ENCODE measurements at places on chromosomes 13 and 19.

DNA sequence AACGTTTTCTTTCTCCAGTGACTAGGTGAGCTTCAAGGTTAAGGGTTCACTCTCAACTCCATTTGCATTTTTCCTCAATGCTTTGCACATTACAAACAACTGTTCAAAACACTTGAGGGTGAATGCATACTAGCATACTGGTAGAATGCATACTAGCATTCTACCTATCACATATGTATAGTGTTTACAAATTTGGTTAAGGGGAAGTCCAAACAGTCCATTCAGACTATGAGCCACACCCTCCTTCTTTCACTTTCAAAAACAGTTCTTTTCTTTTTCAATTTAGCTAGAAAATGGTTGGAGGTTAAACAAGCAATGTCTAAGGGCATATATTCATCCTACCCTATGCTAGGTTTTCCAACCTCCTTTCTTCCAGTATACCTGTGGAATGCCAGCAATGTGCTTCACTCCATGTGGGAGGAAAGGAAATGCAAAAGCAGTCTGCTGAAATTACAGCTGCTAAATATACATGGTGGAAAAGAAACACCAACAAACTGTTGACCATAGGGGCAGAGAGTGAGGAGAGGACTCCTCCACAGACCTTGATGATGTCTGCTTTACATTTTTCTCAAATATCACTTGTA is 102.6 kb downstream of the DOCK9 start:
- DNase-seq: no peak

- no peak for DNase-seq
Observed at GRCh38 chr19:42316223-42317211, 3.4 kb downstream of the TMEM145 start.

GRCh38 chr13:46101484-46102254 is 3.2 kb downstream of the CPB2 start:
- no peak for DNase-seq

- DNase-seq: no peak
Observed at GRCh38 chr13:51397262-51397941, 55.4 kb downstream of the INTS6 start.

DNA sequence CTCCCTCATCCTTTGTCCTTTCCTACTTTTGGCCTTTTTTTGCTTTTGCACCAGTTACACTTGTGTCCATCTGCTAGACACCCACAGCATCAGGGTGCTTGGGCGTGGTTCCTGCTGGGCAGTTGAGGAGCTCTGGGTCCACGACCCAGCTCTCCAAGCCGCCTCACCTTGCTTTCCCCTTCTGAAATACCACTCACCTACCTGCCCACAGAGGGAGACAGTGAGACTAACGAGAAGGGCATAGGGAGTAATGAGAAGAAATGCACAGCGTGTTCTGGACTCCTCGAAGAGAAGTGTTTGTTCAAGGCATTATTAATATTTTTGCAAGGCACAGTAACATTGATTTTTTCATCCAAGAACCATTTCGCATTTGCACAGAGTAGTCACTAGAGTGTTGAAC is 92.9 kb downstream of the DNAJC15 start:
- no peak for DNase-seq

GRCh38 chr19:44585371-44586133 is 27.8 kb upstream of the IGSF23 start:
- no peak for DNase-seq

GRCh38 chr13:48188131-48188530 is 44.9 kb upstream of the ITM2B start:
- no peak for DNase-seq

- peak; percentile 80 for DNase-seq
Observed at GRCh38 chr19:35135389-35135909, 590 bp upstream of the LGI4 start.

GRCh38 chr19:29873024-29873800 is 61.4 kb downstream of the CCNE1 start:
- DNase-seq: peak; percentile 78

GRCh38 chr19:38028913-38029510 is 122.0 kb downstream of the SIPA1L3 start:
- DNase-seq: no peak

DNA sequence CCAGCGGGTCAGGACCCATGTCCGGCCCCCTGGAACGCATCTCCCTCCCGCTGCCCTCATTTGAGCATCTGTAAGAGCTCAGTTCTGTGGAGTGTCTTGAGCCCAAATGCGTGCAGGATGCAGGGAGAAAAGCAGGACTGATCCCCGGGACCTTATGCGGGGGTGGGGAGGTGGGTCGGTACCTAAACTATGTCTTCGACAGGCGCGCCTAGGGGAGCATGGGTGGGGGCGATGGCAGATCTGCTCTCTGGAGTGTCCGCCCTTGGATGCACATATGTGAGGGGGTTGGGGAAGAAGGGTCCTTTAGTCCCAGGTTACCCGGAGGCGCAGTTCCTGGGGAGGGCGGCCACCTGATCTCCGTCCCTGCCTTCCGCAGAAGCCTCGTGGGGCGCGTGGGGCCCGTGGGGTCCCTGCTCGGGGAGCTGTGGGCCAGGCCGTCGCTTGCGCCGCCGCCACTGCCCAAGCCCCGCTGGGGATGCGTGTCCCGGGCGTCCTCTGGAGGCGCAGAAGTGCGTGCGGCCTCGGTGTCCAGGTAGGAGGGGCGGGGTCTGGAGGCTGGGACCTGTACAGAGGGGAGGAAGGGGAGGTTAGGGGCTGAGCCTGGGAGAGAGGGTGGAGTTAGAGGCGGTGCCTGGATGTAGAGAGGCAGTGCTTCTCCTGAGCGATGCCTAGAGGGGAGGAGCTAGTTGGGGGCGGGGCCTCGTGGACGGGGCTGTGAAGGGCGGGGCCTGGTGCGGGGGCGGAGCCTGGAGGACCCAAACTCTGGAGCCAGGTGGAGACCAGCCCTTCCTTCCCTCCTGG is 2.9 kb downstream of the CILP2 start:
- no peak for DNase-seq

DNA sequence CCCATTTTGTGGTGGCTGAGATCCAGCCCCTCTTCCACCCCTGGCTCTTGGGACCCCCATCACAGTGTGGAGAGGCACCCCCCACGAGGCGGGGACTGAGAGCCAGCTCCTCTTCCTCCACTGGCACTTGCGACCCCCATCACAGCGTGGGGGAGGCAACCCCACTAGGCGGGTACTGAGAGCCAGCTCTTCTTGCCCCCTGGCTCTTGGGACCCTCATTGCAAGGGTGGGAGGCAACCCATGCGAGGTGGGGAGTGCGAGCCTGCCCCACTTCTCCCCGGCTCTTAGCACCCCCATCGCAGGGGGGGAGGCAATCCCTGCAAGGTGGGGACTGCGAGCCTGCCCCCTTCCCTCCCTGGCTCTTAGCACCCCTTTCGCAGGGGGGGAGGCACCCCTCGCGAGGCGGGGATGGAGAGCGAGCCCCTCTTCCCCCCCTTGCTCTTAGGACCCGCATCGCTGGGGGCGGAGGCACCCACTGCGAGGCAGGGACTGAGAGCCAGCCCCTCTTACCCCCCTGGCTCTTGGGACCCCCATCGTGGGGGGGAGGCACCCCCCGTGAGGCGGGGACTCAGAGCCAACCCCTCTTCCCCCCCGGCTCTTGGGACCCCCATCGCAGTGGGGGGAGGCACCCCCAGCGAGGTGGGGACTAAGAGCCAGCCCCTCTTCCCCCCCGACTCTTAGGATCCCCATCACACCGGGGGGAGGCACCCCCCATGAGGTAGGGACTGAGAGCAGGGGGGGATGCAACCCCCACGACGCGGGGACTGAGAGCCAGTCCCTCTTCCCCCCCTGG is 364.6 kb upstream of the SPRY2 start:
- no peak for DNase-seq

GRCh38 chr19:1970003-1970805 is 29.2 kb downstream of the CSNK1G2 start:
- peak; percentile 63 for DNase-seq

- peak; percentile 66 for DNase-seq
Observed at GRCh38 chr19:18157465-18158063, 4.6 kb downstream of the PIK3R2 start.

DNA sequence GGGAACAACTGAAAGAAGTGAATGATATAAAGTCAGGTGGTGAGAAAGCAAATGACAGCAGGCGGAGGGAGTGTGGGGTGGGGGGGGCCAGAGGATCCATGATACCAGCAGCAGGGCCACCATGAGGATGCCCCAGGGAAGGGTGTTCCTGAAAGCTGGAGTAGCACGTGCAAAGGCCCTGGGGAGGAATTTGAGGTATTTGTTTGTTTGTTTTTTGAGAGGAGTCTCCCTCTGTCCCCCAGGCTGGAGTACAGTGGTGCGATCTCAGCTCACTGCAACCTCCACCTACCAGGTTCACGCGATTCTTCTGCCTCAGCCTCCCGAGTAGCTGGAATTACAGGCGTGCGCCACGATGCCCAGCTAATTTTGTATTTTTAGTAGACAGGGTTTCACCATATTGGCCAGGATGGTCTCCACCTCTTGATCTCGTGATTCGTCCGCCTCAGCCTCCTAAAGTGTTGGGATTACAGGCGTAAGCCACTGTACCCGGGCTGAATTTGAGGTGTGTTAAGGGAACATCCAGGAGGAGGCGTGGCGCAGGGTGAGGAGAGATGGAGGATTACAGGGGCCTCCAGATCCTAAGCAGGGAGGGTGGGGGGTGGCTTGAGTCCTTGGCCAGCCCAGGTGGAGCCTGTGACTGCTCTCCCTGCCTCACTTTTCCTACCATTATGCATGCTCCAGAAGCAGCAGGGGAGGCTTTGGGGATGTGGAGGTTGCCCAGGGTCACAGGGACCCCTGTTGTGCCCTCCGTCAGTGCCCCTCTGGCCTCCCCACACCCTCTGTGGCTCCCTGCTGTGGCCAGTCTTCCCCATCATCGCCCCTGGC is 12.4 kb upstream of the JUND start:
- DNase-seq: no peak

DNA sequence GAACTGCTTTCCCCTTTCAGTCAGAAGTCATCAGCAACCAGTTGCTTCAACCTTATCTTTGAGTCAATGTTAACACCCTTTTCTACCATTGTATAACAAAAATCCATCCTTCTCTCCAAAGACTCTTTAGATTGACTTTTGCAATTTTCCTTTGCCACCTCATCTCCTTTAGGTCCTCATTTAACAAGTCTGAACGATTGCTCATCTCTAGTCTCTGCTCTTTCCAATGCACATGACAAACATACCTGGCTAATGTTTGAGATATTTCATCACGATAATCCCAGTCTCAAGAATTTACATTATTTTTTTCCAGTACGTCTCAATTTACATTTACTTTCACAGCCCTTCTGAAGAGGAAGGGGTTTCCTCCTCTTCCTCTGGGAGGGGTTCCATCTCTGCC is 127.5 kb downstream of the KLF12 start:
- no peak for DNase-seq

DNA sequence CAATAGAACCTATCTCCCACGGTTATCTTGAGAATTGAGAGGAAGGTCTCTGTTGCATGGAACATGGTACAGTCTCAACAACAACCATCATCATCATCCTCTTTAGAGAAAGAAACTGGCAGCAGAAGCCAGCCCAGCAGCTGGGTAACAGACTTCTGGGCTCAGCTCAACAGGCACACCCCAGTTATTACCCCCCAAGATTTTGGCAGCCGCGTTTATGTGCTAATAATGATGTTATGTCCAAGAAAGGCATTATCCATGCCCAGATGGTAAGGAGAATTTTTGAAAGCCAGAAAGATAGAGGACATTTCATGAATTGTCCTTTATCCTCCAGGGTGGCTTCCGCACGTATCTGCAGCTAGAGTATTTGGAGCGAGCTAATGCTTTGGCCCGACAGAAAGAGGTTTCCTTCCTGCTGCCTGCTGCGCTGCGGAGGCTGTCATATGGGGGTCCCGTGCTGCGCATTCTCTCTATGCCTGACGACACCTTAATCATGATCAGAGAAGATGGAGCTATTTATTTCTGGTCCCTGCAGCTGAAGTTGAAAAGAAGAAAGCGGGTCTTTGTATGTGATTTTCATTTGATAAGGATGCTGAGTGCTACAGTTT is 89.9 kb downstream of the TEX26 start:
- no peak for DNase-seq

- no peak for DNase-seq
Observed at GRCh38 chr19:19748249-19748938, 15.5 kb upstream of the ZNF14 start.

DNA sequence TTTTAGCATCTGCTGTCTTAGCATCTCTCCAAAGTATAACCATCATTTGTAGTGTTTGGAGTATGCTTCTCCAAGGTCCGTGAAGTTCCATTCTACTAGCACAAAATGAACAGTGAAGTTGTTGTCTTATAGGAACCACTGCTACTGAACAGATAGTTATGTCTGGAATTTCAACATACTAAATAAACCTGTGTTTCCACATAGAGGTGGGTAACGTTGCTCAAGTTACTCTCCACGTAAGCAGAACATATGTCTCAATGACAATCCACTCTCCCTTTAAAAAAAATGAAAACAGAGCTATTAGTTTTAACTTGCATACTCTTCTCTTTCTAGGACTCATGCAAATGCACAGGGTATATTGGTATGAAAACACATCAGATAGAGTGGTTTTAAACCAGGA is 184.3 kb upstream of the TRPC4 start:
- no peak for DNase-seq

DNA sequence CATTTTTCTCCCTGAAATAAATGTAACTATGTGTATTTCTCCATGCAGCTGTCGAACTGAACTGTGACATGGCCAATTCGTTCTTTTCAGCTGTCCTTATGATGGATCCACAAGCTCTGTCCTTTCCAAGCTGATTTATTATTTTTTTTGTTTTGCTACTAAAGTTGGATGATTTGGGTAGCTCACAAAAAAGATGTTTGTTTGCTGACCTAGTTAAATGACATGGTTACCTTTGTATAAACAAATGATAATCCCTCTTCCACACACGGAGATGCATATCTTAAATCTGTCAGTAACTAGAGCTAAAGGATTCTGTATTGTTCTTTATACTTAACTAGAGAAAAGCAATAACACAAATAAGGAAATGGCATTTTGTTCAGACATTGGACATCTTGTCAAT is 884.3 kb upstream of the PCDH20 start:
- DNase-seq: no peak

DNA sequence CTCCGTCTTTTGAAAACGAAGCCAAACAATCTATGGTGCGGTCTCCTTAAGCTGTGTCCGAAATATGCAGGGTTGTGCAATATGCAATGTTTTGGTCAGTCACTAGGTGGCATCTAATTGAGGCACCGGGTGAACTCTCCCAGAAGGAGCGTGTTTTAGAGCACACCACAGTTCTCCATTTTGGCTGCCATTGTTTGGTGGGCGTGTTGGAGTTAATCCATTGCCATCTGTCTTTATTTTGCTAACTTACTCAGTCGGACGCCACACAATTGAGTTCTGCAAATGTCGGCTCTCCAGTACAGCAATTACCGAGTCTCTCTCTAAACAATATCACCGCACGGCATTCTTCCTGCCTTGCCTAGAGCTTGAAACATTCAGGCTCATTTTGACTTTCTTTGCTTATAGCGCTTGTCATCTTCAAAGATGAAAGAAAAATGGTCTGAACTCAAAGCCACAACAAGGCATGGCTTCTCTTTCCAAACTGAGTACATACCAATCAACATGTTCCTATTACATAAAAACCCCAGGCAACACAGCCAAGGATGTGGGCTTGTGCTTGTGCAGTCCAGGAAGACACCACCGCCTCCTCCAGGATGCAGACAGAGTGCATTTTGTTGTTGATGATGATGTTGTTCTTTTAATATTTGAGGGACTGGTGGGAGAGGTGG is 182.0 kb upstream of the SERP2 start:
- DNase-seq: no peak
